ENCODE measurements at places on chromosomes 3 and 15.

- DNase-seq = no peak
Measured at GRCh38 chr3:150779402-150779858, 16.5 kb upstream of the SIAH2 start.

DNA sequence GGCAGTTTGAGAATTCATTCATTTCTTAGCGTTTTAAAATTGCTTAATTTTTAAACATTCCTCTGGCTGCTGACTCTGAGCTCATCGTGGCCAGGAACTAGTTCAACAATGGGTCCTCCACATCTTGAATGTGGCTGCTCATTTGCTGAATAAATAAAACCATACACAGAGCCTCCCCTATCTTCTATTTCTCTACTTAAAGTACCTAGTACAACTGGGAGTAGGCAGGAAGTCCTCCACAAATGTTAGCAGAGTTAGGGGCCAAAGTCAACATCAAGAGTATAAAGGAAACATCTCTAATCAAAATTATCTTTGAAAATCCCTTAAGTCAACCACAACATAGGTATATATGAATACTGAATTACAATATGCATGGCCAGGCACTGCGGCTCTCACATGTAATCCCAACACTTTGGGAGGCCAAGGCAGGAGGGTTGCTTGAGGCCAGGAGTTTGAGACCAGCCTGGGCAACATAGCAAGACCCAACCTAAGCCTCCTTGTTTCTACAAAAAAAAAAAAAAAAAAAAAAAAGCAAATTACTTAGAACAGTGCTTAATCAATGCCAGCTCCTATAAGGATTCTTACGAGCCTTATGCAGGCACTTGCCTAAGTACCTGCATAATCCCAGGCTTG lies 57.5 kb upstream of the LMOD3 start:
- no peak for DNase-seq

- peak; percentile 40 for DNase-seq
Measured at GRCh38 chr15:25437777-25438600, 835 bp downstream of the UBE3A start.

GRCh38 chr3:134704556-134704955 lies 53.7 kb upstream of the KY start:
- DNase-seq = no peak

DNA sequence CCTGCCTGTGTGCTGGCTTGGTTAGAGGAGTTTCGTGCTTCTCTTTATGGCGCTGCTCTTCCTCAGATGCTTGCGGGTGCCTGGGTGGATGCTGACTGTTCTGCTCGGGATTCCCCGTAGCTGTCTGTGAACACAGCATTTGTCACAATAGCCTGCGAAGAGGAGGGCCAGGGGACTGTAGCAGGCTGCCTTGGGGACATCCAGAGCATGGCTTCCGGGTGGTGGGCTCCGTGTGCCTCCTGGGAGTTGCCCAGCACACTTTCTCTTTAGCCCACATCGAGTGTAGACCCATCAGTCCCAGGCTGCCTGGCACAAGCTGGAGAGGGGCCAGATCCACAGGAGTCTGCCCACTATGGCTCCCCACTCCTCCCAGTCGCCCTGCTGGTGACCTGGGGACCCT lies 22.4 kb downstream of the LRRK1 start:
- DNase-seq = no peak

DNA sequence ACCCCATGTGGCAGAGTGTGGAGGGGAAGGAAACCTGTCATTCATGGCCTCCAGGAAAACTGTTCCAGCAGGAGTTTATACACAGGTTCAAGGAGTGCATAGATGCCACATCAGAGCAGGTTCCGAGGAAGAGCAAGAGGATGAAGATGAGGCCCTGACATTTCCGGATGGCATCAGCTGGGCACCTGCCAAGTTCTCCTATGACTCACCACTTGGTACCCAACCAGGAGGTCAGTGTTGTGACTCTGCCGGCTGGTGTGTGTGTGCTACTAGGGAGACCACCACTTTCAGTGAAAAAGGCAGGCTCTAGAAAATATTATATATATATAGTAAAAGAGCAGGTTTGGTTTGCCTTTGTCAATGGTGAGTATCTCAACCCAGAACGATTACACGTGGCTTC lies 69.3 kb downstream of the NTRK3 start:
- no peak for DNase-seq

DNA sequence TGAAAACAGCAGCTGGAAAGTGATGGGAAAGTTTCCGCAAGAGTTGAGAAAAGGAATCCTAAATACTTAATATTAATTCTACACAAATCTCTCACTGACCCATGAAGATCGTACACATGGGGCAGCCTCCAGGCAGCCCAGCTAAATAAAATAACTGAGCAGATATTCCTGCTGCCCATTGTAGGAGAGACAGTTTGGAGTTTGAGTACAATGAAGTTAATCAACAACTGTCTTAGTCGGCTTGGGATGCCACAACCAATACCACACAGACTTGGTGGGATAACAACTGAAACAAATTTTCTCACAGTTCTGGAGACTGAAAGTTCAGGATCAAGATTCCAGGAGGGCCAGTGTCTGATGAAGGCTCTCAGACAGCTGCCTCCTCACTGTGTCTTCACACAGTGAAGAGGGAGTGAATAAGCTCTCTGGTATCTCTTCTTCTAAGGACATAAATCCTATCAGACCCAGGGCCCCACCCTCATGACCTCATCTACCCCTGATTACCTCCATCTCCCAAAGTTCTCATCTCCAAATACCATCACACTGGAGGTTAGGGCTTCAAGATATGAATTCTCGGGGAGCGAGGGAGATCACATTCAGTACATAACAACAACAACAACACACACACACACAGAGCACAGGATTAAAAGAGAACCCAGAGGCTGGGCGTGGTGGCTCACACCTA lies 9.7 kb downstream of the TRPM7 start:
- DNase-seq = no peak

DNA sequence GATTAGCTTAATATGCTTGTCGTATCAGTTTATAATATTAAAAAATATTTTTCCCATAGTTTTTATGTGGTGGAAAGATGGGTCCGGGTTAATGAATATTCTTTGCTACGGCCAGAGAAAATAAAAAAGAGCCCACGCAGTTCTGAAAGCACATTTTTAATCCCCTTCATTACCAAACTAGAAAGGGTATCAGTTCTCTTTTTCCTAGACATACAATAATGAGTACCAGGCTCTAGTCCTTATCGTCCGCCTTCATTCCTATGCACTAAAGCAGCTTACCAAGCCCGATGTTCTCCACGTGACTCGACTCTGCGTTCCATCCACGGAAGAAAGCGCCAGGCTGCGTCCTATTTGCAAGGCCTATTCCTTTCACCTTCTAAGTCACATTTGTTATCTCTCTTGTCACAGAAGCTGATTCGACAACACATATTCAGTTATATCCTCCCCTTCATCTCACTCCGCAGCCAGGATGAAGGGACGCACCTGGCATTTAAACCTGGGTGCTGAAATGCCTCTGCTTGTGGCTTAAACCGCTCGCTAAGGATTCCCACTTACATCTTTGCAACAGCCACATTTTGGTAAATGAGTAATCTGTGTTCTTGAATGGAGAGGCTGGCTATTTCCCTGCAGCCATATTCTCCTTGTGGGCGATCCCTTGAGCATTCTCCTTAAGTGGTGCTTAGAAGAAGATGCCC lies 257.0 kb downstream of the CD47 start:
- DNase-seq = no peak

All from CD4-positive, alpha-beta T cell treated with Interleukin-15 for 4 hours (primary cell).